EL (cell line): ENCODE measurements at places on chromosomes 2 and 18.

GRCh38 chr18:5413447-5413846, 117.9 kb upstream of the ZBTB14 start:
- DNase-seq: no peak

DNA sequence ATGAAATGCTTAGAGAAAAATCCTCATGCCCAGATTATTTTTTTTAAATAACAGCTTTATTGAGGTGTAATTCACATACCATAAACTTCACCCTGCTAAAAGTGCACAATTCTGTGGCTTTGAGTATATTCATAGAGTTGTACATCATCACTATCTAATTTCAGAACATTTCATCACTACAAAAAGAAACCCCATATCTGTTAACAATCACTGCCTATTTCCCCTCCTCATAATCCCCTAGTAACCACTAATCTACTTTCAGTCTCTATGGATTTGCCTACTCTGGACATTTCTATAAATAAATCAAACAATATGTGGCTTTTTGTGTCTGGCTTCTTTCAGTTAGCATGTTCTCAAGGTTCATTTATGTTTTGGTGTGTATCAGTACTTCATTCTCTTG, 51.4 kb downstream of the OSBPL1A start:
- no peak for DNase-seq

- DNase-seq: no peak
These were observed 14.2 kb upstream of the HK2 start for GRCh38 chr2:74819702-74820101.

DNA sequence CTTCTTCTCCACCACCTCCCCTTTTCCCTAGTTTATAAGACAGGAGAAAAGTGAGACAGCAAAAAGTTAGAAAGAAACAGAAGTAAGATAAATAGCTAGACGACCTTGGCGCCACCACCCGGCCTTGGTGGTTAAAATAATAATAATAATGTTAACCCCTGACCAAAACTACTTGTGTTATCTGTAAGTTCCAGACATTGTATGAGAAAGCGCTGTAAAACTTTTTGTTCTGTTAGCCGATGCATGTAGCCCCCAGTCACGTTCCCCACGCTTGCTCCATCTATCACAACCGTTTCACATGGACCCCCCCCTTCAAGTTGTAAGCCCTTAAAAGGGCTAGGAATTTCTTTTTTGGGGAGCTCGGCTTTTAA, 1.5 kb upstream of the BUB1 start:
- peak; percentile 16 for DNase-seq

- DNase-seq: no peak
These were observed 91.4 kb upstream of the LGALSL start for GRCh38 chr2:64362562-64363026.

- DNase-seq: no peak
These were observed 508.0 kb downstream of the BCL11A start for GRCh38 chr2:60045456-60045855.

GRCh38 chr2:3421580-3421979, 42.1 kb downstream of the TRAPPC12 start:
- DNase-seq: no peak

GRCh38 chr2:6526093-6526824, 339.4 kb downstream of the CMPK2 start:
- no peak for DNase-seq

DNA sequence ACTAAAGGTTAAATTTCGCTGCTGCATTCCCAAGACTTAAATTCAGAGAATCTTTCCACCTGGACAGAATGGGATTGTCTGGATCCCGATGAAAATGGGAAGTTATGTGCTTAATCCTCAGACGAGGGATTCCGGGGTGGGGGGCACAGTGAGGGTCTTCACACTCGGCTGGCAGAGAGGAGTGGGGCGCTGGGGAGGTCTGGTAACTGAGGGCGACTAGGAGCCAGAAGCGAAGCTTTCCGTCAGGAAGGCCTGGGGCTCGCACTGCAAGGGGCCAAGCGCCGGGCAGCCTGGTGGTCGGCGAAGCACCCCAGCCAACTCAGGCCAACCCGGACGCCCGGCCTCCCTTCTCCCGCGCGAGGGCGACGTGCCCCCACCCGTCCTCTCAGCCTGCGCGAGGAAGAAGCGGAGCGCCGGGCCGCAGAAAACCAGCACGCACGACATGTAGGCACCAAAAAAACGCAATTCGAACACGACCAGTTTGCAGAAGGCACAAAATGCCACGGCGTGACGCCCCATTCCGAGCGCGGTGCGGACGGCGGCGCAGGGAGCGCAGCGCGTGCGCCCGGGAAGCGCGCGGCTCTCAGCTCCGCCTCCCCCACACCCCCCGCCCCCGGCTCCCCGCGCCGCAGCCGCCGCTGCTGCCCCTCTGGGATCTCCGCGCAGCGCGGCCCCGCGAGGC, 188.1 kb downstream of the ZEB2 start:
- no peak for DNase-seq

DNA sequence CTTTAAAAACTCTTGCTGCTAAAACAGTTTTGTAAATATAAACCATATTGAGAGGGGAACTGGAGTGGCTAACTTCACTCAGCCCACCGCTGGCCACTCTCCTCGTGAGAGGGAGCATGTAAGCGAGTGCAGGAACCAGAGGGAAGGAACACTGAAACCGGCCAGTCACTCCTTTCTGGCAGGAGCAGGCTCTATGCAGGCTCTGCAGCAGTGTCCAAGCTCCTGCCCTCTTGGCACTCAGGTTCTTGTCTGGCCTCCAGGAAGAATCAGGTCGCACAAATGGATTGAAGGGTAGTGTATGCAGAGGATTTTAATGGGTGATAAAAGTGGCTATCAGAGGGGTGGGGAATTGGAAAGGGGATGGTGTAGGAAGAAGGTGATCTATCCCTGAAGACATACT, 157.7 kb downstream of the TMX3 start:
- DNase-seq: no peak

- peak; percentile 28 for DNase-seq
These were observed 23.7 kb downstream of the FARP2 start for GRCh38 chr2:241379481-241380480.

GRCh38 chr2:225103737-225104141, 61.5 kb upstream of the DOCK10 start:
- DNase-seq: peak; percentile 82

- DNase-seq: no peak
These were observed 250.8 kb upstream of the ZEB2 start for GRCh38 chr2:144770616-144771230.

GRCh38 chr2:105868060-105868459, 123.3 kb downstream of the NCK2 start:
- no peak for DNase-seq

DNA sequence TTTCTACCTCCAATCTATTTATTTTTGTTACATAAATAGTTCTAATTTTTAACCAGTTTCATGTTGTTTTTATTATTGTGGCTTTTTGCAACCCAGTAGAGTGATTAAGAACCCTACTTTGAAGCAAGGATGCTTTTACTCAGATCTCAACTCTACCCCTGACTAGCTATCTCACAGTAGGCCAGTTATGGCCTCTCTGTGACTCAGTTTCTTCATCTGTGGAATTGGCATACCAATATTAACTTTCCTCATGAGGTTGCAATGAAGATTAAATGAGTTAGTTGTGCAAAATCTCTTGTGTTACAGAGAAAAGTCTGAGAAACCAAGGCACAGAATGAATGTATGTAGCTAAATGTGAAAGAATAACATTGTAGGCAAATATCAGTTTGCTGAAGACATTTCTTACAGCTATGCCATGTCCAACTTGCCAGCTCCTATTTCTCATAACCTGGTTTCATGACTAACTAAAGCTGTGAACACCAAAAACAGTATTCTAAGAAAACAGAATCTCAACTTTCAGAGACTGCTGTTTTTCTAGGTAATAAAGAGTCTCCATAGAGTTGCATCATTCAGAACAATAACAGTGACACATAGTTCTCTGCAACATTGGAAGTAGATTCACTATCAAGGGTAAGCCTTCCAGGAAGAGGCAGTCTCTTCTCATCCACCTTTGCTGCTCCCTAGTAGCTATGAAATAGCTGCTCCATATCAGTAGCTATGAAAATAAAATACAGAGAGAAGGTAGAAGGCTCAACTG, 33.2 kb upstream of the CYTIP start:
- peak; percentile 17 for DNase-seq

DNA sequence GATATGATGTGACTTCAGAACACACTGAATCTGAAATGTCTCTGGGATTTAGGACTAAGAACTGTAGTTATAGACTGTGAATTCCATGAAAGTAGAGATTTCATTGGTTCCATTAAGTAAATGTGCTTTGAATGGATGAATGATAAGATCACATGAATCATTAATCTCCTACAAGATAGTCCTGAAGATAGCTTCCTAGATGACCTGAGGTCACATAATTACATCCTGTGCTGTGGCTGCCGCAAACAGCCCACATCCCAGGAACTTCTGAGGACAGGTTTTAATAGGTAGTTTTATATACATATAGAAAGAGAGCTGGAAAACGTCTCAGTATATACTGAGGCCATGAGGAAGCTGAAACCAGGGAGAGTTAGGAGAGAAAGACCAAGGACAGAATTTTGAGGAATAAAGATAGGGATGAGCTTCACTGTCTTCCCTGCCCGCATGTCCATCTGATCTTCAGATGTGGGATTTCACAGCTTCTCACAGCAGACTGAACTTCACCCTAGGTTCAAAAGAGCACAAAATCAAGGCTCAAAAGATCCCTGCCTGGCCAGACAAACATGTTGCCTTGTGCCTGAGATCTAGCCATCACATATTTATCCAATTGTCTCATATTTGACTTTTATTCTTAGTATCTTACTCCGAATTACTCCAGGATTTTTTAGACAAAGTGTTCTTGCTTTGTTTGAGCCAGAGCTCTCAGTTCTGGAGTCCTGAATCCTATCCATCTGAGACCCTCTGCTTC, 188.2 kb downstream of the IRS1 start:
- DNase-seq: peak; percentile 3

- DNase-seq: peak; percentile 69
These were observed 306.0 kb upstream of the COL3A1 start for GRCh38 chr2:188668017-188668680.

GRCh38 chr2:234564699-234565098, 67.8 kb upstream of the ARL4C start:
- peak; percentile 35 for DNase-seq

DNA sequence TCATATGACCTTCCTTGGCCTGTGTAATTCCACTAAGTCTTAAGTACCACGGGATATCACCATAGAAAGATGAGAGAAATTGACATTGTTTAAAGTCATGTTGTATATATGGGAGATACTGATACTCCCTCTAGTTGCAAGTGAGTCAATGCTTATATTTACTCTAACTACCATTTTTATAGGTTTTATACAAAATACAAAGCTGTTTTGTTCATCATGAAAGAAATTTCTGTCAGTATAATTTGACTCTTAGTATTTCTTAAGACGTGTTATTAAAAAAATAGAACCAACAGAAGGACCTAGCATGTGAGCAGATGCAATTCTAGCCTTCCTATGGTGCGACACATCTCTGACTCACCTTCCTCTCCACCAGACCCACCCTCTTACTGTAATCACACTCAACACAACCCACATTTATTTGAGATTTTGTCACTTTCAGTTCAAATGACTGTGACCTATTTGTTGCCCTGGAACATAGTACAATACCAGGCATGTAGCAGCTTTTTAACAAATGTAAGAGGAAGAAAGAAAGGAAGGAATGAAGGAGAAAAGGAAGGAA, 453.1 kb downstream of the CMPK2 start:
- DNase-seq: no peak

- peak; percentile 81 for DNase-seq
These were observed 97.3 kb upstream of the ST6GAL2 start for GRCh38 chr2:106983305-106983704.

DNA sequence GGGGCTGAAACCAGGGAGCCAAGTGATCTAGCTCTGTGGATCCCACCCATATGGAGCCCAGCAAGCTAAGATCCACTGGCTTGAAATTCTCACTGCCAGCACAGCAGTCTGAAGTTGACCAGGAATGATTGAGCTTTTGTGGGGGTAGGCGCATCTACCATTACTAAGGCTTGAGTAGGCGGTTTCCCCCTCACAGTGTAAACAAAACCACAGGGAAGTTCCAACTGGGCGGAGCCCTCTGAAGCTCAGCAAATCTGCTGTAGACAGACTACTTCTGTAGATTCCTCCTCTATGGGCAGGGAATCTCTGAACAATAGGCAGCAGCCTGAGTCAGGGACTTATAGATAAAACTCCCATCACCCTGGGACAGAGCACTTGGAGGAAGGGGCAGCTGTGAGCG, 96.7 kb downstream of the CCDC148 start:
- peak; percentile 66 for DNase-seq

- DNase-seq: peak; percentile 13
These were observed 37.2 kb downstream of the CREG2 start for GRCh38 chr2:101349893-101350662.

- no peak for DNase-seq
These were observed 12.2 kb downstream of the SCN1A start for GRCh38 chr2:166115589-166115988.

- DNase-seq: peak; percentile 49
These were observed at the start of gene GALNT5 for GRCh38 chr2:157257312-157258252. GALNT5 (plus strand) TSS chr2:157257705; CDS start chr2:157258083, 378 bp downstream.

- DNase-seq: peak; percentile 73
These were observed 180.9 kb upstream of the TWIST2 start for GRCh38 chr2:238667008-238667407.

DNA sequence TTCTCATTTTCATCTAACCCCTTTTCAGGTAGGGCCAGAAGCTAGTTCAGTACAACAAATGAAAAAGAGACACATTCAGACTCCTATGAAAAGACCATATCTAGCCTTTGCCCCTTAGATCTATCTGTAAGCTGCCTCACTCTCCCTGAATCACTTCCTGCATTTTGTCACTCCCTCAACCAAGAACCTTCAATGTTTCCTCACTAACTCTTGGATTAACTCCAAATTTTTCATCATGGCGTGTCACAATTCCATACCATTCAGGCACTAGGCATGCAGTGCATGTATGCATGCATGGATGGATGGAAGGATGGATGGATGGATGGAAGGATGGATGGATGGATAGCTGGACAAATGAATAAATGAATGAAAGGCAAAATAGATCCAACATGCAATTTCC, 356.9 kb downstream of the TNS1 start:
- DNase-seq: peak; percentile 61

- no peak for DNase-seq
These were observed 186.0 kb upstream of the RAB6C start for GRCh38 chr2:129793431-129793902.

DNA sequence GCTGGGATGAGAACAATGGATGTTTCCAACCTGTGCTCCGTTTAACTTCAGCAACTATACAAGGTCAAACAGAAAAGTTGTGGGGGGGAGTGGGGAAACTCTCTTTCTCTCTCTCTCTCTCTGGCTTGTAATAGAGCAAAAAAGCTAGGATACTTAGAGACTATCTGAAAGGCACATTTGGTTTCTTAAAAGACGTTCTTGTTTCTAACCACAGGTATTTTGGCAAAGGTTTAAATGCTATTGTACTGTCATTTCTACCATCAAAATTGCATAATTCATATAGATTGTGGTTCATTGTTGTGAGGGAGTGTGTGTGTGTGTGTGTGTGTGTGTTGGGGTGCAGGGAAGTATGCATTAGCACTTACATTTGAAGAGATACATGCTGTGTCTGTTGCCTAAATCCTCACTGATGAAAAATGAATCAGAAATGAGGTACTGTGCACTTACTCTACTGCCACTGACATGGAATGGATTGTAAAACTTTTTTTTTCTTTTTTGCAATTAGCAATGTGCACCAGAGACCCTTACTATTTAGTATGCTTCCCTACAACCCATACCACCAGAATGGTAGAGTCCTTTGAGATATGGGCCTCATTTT, 841.0 kb upstream of the PIK3C3 start:
- no peak for DNase-seq
